ENCODE measurements at places on chromosomes 4 and X.
A peak's percentile ranks its signal among the peaks of the same experiment; 100 is the strongest.

GRCh38 chr4:8523175-8523574 is 57.0 kb upstream of the GPR78 start:
- no peak for DNase-seq

GRCh38 chr4:36230534-36230933 is 13.8 kb downstream of the ARAP2 start:
- DNase-seq, result no peak

DNA sequence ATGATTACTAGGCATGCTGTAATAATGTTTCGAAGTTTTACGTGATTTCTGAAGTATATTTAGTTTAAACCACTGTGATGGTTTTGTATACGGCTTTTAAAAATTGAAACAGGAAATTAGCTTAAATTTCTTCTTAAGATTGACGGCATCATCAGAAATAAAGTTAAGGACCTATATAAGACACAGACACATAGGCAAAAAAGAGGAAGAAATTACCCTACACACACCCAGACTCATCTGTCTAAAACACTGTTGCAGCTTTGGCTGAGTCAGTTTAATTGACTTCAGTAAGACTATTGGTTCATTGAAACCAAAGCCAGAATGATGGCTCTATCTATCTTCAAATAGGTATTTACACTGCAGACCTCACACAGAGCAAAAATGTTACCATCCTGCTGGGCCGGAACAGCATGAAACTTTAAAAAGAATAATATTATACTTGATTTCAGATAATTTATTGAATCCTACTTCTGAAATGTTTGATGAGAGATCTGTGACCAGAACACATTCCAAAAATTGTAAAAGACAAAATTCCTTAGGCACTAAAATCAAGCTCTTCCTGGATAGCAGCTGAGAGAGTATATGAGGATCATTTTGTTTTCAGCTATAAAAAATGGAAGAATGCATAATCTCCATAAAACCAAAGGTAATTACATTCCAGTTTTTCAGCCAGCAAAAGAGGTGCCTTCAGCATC is 4.5 kb downstream of the HHIP start:
- DNase-seq, result no peak

DNA sequence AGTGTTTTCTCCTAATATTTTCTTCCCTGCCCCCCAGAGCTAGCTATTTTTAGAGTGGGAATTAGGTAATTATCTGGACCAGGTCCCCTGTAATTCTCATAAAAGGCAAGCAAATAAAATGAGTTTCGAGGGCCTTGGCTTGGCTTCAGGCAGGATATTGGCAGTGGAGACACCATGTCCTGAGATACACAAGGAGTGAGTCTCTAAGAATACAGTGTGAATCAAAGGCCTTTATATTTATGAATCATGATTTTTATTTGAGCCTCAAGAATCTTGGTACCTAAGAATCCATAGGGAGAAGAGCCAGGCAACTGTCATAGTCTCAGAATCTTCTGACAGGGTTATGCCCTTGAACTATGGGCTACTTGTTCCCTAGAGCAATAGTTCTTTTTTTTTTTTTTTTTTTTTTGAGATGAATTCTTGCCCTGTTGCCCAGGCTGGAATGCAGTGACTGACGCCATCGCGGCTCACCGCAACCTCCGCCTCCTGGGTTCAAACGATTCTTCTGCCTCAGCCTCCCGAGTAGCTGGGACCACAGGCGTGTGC is 205.4 kb downstream of the LDB2 start:
- no peak for DNase-seq

- no peak for DNase-seq
These were observed 15.7 kb downstream of the FOXR2 start for GRCh38 chrX:55638933-55639332.

GRCh38 chrX:12080265-12080664 is 58.0 kb upstream of the FRMPD4 start:
- DNase-seq, result no peak

GRCh38 chr4:110510955-110511544 is 35.1 kb downstream of the ENPEP start:
- peak; percentile 79 for DNase-seq

GRCh38 chr4:163540977-163541376 is 46.5 kb downstream of the TMA16 start:
- DNase-seq, result no peak

GRCh38 chr4:140833280-140833679 is 77.1 kb upstream of the TBC1D9 start:
- DNase-seq, result no peak

DNA sequence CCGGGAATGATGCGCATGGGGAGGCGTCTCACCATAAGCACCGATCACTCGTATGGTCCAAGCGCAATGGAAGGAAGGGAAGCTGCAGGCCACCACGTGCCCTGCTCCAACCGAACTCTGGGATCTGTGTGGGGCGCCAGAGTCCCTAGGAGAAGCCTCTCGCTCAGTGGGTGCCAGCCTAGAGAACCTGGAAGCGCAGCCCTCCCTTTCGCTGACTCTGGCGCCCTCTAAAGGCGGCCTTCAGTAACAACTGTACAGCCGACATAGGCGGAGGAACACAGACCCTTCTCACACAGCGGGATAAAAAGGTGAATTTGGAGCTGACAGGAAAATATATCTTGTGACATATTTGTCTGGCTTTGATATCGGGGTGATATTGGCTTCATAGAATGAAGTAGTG is 76.0 kb downstream of the INTS6L start:
- peak; percentile 50 for DNase-seq

GRCh38 chr4:15244354-15244753 is 183.5 kb upstream of the C1QTNF7 start:
- DNase-seq, result no peak

DNA sequence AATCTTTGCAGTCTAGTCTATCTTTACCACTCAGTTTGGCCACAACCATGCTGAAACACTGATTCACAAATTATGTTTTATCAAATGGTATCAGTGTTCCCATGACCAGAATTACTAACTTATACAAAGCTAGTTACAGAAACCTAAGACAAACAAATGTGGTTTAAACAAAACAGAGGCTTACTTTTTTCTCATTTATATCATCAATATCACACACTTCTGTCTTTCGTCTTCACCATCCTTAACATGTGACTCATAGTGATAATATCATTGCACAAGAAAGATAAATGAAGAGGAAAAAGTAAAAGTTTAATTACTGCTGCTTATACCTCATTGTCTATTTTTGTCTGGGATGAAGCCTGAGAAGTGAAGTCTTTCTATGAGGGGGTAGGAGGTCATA is 406.6 kb downstream of the PCDH10 start:
- no peak for DNase-seq

All from hematopoietic multipotent progenitor cell treated with erythropoietin and hydrocortisone succinate and interleukin-3 and kit ligand, for 15 days (in vitro differentiated cells).